ENCODE measurements at places on chromosomes 7 and 10.

DNA sequence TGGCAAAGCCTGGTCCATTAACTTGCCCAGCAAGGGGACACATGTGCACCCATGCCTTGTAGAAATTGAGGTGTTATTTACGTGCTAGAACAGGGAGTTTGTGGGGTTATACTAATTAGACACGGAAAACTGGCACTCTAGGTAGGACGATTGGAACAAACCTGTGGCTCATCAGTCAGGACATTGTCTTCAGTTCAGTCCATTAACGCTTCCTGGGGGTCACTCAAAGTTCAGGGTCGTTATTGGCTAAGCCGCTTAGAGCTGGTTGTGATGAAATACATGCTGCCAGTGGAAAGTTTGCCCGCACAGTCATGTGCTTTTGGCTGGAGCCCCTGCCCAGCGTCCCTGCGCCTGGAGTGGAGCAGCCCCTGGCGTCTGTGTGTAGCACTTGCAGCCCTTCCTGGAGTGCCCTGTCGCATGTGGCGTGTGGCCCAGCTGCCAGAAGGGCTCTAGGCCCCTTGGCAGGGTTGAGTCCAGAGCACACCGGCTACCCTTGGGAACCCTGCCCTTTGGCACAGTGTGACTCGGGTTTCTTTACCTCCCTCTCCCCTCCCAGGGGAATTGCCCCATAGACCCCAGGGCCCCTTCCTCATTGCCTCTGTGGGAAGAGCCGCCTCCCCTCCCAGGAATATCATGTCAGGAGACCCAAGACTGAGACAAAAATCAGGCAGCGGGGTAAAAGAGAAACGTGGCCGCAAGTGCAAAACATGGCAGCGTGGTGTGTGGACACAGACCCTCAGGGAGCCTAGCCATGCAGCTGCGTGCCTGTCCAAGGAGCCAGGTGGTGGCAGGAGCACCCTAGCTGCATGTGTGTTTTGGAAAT is 9.8 kb downstream of the ZNF775 start:
- DNase-seq = peak; percentile 75

- peak; percentile 77 for DNase-seq
Measured at GRCh38 chr10:119412244-119413092, 130.1 kb downstream of the RGS10 start.

- DNase-seq = no peak
Measured at GRCh38 chr7:37719077-37719476, 35.5 kb downstream of the GPR141 start.

DNA sequence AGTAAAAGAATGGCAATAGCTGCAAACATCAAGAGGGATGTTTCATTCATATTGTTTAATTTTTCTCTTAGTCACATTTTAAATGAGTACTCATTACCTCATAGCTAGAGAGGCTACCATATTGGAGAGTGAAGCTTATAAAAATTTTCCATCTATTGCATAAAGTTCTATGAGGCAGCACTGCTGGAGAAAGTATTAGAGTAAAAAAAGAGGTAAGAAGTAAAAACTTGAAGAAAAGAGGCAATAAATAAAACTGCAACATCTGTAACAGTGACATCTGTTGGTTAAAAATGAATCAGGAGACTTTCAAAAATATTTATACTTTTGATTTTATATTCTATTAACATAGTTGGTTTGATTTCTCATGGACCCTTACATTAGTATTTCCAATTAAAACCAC is 284.5 kb upstream of the SEMA3D start:
- DNase-seq = no peak

GRCh38 chr7:11478882-11479281 is 353.1 kb downstream of the THSD7A start:
- DNase-seq = no peak

- DNase-seq = no peak
Measured at GRCh38 chr7:35823440-35823839, 22.6 kb downstream of the SEPTIN7 start.

- no peak for DNase-seq
Measured at GRCh38 chr7:70439651-70440050, 692.3 kb upstream of the GALNT17 start.

- DNase-seq = no peak
Measured at GRCh38 chr7:85065306-85065705, 121.5 kb downstream of the SEMA3D start.

- DNase-seq = peak; percentile 71
Measured at GRCh38 chr10:109852475-109853037, 70.8 kb downstream of the XPNPEP1 start.

DNA sequence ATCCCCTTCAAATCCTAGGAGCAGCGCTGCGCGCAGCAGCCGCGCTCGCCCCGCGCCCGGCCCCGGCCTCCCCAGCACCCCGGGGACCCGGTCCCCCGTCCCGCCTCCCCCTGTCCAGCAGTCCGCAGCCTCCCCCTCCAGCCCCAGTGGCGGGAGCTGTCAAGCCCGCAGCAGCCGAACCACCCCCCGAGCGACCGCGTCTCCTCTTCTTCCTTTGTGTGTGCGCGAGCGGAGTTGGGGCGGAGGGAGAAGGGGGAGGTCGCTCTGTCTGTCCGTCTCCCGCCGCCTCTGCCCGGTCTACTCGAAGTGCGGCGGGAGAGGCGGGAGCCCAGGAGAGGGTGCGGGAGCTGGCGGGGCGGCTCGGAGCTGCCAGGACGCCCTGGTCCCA is 375 bp upstream of the CHN2 start:
- DNase-seq = no peak

DNA sequence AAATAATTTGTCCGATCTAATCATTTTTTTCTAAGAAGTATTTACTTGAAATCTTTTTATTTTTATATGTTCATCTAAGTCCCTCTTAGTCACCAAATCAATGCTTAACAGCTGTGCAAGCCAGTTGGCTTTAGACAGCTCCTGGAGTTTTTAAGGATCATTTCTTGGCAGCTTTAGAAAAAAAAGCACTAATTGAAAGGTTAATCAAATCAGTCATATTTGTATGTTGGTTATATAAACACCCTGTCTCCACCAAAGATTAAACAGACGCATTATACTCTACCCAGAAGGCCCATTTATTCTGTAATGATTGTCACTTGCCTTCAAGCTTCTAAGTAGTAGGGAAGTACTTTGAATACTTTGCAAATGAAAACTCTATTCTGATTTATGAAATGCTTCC is 60.2 kb downstream of the PAXIP1 start:
- DNase-seq = no peak
